ENCODE measurements at places on chromosomes 16 and 17.
A peak's percentile ranks its signal among the peaks of the same experiment; 100 is the strongest.

GRCh38 chr17:12859520-12859919 lies 70.2 kb downstream of the ARHGAP44 start:
- DNase-seq: no peak

- no peak for DNase-seq
Observed at GRCh38 chr17:6677158-6677831, 25.7 kb downstream of the C17orf100 start.

DNA sequence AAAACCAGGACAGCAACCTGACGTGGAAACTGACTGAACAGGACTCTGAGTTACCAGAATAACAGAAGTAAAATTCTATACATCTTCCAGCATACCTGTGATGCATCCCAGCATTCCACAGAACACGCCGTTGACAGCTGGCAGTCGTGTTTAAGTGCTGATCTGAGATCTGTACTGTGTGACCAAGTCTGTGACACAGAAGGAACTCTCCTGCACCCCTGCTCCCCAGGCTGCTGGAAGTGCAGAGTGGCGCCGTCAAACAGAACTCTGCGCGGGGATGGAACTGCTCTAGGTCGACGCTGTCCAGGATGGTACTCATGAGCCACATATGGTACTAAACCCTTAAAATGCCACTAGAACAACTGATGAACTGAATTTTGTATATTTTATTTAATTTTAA lies 804 bp upstream of the ITGAE start:
- DNase-seq: no peak

- no peak for DNase-seq
Observed at GRCh38 chr17:1834380-1835149, 4.8 kb downstream of the RPA1 start.

DNA sequence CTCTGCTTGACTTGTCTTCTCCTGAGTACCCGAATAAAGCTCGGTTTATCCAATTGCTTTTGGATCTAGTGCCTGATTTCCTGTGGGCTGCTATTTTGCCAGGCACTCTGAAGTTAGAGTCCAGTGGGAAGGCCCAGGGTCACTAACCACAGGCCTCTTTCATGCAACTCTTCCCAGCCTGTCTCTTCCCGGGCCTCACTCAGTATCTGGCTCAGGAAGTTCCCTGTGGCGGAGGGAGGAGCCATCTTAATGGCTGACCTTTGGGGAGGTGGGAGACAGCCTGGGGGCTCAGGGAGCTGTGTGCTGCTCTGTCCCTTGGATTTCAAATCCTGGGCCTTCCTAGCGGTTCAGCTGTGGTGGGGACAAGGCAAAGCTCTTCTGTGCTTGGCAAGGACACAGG lies 328.5 kb downstream of the SLC39A11 start:
- DNase-seq: no peak

DNA sequence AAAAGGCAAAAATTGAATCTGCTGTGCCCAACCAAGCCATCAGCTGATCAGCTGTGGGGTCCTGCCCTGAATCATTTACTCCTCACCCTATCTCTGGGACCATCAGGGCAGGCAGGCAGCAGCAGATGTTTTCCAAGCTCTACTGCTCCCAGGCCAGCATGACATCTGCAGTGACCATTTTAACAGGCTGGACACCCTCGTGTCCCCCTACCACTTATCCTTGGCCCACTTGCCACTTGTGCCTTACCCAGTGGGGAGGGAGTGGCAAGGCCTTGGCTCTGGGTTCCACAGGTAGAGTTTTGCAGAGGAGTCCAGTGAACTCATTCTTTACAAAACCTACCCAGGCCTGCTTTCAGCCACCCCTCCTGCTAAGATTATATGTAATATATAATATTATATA lies 12.0 kb upstream of the CA4 start:
- no peak for DNase-seq

GRCh38 chr17:17710728-17711541 lies 29.7 kb downstream of the RAI1 start:
- peak; percentile 87 for DNase-seq

DNA sequence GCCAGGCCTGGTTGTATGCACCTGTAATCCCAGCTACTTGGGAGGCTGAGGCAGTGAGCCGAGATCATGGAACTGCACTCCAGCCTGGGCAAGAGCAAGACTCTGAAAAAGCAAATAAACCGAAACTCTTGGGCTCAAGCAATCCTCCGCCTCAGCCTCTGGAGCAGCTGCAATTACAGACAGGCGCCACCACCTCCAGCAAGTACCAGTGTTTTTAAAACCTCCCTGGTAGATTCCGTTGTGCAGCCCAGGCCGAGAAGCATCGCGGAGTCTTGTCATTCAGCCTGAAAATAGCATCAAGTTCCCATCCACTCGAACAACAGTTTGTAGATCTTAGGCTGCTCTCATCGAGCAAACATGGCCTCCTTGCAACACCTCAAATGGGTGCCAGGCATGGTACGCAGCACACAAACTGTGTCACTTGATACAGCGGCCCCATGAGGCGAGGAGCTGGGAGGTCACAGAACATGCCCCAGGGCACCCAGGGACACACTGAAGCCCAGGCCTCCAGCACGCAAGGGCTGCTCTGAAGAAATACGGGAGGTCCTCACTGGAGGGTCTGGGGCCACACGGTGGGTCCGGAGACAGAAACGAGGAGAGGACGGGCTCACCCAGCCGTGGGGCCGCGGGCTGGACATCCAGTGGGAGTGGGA lies 18.1 kb downstream of the TMC6 start:
- no peak for DNase-seq

DNA sequence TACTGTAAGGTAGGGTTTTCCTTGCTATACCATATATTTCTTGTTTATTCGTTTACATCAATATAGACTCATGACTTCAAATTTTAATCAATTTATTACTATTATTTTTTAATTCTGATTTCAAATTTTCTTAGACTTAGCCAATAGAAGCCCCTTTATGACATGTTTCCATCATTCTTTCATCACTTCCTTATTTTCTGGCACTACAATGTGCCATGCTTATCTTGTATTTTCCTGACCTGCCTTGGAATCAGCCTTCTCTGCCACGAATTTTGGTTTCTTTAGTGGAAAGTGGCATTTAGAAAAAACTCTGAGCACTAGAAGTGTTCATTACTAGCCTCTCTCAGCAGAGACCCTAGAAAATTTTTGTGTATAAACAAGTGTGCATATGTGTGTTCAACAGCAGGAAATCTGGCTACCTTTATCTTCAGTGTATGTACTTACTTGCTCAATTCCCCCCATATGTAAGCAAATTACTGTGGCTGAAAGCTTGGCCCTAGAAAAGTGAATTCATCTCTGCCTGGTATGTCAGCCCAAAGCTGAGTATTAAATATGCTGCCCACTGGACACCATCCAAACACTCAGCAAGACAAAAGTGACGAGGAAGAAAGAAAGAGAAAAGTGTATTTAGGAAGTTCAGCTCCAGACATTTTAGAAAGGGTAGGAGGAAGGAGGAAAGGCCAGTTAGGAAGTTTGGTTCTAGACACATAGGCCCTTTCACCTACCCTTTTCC lies 4.0 kb downstream of the STXBP4 start:
- DNase-seq: no peak

GRCh38 chr16:66457888-66458287 lies 30.8 kb downstream of the BEAN1 start:
- no peak for DNase-seq

DNA sequence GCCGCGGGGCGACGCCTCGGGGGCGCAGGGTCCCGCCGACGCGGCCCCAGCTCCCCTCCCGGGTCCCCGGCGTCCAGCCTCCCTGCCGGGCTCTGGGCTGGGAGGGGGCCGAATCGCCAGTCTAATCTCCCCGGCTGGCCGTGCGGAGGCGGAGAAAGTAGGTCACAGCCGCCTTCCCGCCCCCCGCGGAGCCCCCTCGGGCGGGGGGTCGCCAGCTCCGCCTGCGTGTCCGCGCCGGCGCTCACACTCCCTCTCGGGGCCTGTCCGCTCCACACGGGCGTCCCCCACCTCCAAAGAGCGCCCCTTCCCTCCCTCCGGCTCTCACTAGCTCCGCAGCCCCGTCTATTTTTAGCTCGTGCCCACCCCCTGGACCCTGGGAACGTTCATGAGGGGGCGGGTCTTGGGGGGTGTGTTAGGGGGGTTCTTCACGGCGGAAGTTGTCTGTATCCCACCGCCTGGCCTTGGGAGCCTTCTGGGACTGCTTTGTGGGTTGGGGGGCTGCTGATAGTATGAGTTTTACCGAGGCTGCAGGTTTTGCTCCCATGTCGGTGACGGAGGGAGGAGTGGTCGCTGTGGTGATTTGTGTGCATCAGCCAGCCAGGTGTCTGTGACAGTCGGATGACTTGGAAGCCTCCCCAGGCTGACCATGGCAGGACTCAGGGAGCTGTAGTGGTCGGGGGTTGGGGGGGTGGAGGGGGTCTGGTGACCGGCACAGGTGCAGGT lies 1.1 kb downstream of the ATP1B2 start:
- peak; percentile 81 for DNase-seq

DNA sequence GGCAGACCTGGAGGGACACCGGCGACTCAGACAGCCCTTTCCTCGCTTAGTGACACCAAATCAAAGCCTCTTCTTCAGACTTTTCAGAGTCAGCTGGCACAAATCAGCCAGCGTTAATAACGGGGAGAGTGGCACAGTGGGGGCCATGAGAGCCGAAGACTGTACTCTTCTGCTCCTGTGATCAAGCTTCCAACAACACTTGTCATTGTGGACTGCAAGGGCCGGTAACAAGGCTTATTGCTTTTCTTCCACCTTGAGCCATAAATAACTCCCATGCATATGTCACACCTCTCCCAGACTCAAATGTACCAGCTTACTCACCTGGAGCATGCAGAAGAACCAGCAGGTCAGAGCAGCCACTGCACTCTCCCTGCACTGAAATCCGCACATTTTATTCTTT lies 12.8 kb downstream of the FLCN start:
- no peak for DNase-seq

- DNase-seq: no peak
Observed at GRCh38 chr17:77316191-77316641, 175.4 kb downstream of the SEC14L1 start.

DNA sequence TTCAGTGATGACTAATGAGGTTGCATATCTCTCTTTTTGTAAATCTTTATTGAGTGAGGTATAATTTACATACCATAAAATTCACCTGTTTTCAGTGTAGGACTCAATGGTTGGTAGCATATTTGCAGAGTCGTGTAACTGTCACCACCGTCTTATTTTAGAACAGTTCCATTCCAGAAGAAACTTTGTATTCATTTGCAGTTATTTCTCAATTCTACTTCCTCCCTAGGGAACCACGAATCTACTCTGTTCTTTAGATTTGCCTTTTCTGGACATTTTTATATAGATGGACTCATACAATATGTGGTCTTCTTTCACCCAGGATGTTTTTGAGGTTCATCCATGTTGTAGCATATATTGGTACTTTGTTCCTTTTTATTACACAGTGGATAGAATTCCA lies 3.7 kb downstream of the FTO start:
- DNase-seq: no peak

- no peak for DNase-seq
Observed at GRCh38 chr16:30977502-30977901, 7.5 kb upstream of the HSD3B7 start.

- DNase-seq: no peak
Observed at GRCh38 chr16:89133457-89134127, 38.0 kb upstream of the CDH15 start.

- DNase-seq: no peak
Observed at GRCh38 chr17:2092253-2092652, 37.4 kb downstream of the HIC1 start.

GRCh38 chr16:10181196-10182162 lies 749 bp downstream of the GRIN2A start:
- peak; percentile 68 for DNase-seq

DNA sequence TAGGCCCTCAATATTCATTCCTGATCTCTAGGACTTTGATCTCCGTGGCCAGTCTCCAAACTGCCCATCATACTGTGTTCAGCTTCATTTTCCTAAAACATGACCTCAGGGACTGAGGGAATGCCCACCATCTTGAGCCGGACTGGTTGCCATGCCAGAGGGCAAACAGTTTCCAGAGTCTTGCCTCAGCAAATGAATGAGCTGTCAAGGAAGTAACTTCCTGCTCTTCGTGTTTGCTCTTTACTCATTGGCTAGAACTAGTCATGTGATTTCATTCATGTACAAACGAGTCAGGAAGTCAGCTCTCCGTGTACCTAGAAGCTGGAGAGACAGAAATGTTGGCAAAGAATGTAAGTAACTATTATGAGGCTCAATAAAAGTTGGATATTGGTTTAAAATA lies 50.2 kb downstream of the ANKFN1 start:
- DNase-seq: no peak

DNA sequence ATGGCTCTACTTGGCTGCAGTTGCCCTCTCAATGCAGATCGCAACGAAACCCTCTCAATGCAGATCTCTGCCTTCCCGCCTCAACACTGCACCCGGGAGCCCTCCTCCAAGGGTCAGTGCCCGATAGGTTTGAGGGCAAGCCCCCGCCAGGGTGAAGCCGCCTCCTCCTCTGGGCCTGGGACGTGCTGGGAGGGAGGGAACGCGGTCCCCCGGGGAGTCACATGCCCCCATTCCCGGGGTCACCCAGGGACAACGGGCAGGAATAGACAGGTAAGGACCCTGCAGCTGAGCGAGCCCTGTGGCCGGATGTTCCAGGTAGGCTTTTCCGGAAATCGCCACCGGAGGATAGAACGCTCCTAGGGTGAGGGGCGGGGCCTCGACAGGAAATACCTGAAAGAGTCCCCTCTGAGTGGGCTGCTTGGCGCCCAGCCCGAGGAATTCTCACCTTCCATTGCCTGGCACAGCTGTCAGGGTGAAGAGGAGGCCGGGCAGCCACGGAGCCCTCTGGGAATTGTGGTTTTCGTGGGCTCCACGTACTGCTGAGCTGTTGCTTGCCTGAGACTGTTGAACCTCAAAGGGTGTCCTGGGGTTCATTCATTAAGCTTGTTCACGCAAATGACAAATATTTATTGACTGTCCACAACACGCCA lies 12.8 kb downstream of the ZNF174 start:
- DNase-seq: no peak

DNA sequence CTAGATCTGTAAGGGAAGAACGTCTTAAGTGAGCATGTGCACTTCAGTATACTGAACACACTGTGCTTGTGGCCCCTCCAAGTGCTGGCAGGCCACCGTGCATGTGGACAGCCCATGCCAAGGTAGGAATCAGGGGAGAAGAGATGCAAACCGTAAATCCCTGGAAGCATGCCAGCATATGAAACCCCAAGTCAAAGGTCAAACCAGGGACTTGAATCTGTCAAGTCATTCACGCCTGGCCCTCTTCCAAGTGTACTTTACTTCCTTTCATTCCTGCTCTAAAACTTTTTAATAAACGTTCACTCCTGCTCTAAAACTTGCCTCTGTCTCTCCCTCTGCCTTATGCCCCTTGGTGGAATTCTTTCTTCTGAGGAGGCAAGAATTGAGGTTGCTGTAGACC lies 2.8 kb upstream of the ATXN2L start:
- DNase-seq: no peak

GRCh38 chr17:60555786-60556185 lies 29.7 kb upstream of the APPBP2 start:
- no peak for DNase-seq

GRCh38 chr16:57757326-57757786 lies 21.8 kb downstream of the KATNB1 start:
- DNase-seq: peak; percentile 46

GRCh38 chr16:89363621-89364393 lies 126.6 kb downstream of the ANKRD11 start:
- DNase-seq: no peak
